ENCODE measurements at places on chromosomes 1 and 21.

DNA sequence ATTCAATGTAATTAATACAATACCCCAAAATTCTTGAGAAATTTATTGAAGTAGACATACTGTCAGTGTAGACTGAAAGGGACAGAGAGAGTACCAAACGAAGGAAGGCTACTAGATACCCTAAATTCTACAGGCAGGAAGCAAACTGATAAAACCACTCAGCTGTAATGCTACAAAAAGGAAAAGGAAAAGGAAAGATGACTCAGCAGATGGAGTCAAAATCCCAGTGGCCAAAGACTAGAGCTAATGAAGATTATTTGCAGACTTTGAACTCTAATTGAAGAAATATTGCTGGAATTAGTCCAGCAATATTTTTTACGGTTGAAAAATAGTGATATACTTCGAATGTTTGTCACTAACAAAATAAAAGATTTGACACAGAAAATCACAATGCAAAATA lies 671.9 kb downstream of the BRINP3 start:
- DNase-seq, result no peak

DNA sequence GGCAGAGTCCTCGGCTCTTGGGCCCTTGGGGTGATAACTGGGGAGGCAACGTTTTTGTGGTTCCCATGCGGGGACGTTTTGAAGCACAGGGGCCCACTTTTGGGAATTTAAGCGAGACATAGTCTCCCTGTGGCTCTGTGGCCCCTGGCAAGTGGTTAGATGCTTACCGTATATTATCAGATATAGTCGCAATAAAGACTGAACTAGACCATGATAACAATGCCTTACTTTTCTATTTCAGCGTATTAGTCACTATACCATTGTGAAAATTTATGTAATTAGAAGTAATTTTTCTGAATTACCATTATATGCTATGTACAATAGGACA lies 538 bp upstream of the RCAN1 start:
- DNase-seq, result no peak

GRCh38 chr1:172450524-172450885 lies 6.6 kb upstream of the PIGC start:
- no peak for DNase-seq

DNA sequence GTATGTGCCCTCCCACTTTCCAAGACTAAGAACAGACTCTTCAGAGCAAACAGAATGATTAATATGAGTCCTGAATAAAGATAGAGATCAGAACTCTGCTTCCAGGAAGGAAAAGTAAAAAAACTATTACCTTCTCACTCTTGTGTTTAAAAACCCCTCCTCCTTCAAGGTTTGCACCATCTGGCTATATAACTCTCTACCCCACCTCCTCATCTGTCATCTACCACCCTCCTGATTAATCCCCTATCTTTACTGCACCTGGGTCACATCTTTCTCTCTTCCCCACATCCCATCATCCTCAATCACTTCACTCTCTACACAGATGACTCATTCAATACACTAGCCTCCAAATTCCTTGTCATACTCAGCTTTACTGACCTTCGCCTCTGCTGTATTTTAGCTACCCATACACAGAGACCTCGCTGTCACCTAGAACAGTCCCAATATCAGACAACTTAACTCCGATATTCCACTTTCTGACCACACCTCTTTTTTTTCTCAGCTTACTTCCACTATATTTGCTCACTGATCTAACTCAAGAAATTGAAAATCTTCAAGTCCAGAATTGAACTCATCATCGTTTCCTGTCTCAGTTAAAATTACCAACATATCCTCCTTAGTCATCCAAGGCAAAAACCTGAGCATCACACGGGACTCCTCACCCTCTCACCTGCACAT lies 3.7 kb downstream of the SCMH1 start:
- DNase-seq, result no peak

DNA sequence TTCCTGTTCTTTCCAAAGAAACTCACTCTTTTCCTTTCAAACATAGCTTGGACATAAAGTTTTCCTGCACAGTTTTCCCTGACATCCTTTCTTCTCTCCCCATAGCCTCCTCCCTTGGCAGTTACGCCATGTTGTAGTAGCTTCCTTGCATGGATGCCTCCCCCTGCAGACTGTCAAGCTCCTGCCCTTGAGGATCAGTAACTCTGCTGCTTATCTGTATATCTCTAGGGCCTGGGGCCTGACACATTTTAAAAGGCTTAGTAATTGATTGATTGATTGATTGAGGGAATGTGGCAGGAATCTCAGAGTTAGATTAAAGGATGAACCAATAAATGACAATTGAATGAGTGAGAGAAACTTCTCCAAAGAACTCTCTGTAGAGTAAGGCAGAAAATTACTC lies 143.7 kb downstream of the NEK7 start:
- DNase-seq, result no peak
